Non-pigmented ciliary epithelial cell (primary cell): ENCODE measurements at places on chromosomes 3 and 15.
A peak's percentile ranks its signal among the peaks of the same experiment; 100 is the strongest.

GRCh38 chr3:157030712-157031111, 129.2 kb downstream of the CCNL1 start:
- DNase-seq = no peak

- no peak for DNase-seq
These were observed 82.8 kb downstream of the RORA start for GRCh38 chr15:61146091-61146930.

DNA sequence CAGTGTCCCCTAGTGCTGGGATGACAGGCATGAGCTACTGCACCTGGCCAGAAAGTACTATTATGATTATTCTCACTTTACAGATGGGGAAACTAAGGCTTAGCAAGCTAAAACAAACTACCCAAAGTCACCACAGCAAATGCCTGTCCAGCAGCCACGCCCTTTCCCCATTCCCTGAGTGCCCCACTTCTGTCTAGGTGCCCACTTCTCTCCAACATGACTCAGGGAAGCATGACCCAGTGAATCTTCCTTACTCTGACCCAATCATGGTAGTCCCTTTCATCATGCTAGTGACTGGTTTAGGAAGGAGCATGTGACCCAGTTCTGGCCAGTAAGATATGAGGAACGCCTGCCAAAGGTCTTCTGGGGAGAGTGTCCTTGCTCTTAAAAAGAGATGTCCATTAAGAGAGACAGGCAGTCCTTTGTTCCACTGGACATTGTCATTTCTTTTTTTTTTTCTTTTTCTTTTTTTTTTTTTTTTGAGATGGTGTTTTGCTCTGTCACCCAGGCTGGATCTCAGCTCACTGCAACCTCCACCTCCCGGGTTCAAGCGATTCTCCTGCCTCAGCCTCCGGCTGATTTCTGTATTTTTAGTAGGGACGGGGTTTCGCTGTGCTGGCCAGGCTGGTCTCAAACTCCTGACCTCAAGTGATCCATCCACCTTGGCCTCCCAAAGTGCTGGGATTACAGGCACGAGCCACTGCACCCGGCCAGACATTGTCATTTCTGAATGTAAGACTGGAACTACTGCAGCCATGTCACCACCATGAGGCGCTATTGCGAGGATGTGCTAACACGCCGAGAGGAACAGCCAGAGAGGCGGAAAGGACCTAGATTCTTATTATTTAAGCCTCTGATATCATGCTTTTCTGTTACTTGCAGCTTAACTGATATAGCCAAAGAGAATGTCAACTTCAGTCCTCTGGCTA, 19.8 kb downstream of the MEGF11 start:
- DNase-seq = no peak

DNA sequence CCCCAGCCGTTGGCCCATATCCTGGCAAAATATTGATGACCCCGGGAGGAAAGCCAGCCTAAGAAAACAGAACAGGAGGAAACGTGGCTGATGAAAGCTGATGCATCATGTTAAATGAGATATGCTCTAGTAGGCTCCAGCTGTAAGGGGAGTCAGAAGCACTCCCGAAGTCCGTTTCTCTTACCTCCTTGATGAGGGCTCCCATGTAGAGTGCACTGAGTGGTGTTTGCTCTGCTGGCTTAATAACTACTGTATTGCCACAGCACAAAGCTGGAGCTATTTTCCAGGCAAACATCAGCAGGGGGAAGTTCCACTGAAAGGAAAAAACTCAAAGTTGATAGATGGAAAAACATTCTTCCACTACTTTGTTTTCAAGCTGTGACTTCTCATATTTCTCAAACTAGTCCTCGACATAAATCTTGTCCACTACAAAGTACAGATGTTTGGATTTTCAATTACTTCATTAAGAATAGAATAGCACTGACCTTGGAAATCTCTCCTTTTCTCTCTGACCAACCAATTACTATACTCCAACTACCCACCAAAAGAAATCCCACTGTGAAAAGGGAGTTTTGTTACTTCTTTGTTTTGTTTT, 72.7 kb downstream of the ALDH1A2 start:
- DNase-seq = no peak

GRCh38 chr3:135444058-135444457, 521.5 kb upstream of the PPP2R3A start:
- DNase-seq = no peak

DNA sequence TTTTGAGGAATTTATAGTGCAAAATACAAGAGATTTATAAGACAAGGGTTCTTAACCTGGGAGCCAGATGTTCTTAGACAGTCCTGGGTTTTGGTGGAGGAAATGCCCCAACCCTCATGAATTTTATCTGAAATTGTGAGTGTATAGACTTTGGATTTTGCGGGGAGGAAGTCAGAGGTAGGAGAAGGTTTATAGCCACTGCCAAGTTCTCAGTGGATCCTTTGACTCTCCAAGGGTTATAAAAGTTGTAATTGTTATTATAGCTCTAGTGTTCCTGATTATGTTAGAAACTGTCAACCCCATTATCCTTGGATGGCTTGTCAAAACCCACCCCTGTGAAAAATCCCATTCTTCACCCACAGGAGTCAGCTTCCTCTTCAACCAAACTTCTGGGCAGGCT, 183.6 kb downstream of the LRTM1 start:
- no peak for DNase-seq

DNA sequence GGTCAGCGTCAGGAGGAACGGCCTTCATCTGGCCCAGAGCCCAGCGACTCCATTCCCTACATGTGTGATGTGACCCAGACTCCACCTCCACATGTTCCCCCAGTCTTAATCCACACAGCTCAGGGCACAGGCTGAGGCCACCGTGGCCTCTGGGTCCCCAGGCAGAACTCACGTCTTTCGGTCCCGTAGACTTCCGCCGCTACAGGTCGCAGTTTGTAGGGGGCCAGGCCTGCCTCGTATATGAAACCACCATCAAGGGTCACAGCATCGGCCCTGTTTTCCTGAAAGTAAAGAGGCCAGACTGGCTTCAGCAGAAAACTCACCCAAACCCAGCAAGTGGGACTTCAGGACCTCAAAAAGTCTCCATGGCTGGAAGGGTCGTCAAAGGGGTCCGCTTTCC, 8.6 kb downstream of the LTF start:
- DNase-seq = no peak

DNA sequence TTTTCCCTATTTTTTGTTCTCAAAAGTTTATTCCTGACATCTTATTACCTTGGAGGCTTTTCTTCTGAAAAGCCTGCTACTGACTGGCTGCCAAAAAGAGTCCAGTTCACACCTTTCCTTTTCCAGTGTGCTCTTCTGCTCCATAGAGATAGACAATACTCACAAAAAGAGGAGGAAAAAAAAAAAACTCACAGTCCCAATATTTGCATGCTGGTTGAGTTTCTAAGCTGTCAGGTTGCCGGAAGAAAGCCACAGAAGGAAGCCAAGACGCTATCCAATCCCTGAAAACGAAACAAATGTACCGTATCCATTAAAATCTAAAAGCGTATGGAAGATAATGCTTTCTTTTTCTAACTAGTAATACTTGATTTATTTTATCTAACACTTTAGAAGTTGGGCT, 299.5 kb downstream of the CADM2 start:
- DNase-seq = no peak

GRCh38 chr3:45914362-45915058, 28.2 kb downstream of the CCR9 start:
- no peak for DNase-seq

DNA sequence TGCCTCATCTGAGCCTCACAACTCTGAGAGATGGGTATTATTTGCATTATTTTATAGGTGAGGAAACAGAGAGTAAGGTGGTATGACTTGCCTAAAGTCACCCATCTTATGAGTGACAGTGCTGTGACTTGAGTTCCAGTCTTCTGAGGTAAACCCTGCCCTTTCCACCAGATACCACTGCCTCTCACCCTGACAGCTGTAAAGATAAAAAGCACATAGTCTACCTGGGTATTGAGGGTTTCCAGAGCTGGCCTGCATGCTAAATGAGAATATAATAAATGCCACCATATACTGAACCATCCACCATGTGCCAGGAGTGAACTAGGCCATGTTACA, 25.6 kb downstream of the RASGRP1 start:
- DNase-seq = no peak

GRCh38 chr3:126110431-126111125, 26.7 kb upstream of the SLC41A3 start:
- no peak for DNase-seq

- DNase-seq = no peak
These were observed 46.7 kb downstream of the AMOTL2 start for GRCh38 chr3:134327594-134327975.

DNA sequence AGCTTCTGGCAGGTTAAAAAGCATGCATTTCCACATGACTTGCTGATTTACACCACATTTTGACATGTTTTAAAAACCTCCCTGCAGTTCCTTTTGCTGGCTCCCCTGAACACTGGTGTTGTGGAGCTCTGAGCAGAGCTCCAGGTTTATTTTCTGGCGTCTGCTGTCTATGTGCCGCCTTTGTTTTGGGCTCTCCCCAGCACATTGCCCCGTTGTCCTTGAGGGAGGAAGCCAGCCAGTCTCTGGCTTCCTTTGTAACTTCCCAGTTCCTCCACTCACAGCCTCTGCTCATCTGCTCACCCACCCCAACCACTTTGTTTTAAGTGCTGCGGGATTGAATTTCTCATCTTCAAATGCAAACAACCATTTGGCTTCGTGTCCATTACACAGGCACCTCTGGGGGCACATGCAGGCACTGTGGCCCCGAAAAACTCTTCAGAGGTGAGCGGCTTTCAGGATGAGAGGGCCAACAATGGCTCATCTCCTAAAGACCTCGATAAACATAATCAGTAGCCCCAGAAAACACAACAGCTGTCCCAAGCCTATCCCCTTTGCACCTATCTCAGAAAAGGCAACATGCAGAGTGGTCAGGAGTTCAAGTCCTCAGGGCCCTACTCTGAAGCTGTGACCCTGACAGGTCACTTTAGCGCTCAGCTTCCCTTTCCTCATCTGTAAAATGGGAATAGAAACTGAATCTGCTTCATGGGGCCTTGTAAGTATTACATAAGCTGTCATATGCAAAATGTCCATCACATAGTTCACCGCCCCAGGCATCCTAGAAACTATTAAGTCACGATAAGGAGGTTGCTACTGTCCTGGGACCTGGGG, 1.3 kb upstream of the MEF2A start:
- no peak for DNase-seq

DNA sequence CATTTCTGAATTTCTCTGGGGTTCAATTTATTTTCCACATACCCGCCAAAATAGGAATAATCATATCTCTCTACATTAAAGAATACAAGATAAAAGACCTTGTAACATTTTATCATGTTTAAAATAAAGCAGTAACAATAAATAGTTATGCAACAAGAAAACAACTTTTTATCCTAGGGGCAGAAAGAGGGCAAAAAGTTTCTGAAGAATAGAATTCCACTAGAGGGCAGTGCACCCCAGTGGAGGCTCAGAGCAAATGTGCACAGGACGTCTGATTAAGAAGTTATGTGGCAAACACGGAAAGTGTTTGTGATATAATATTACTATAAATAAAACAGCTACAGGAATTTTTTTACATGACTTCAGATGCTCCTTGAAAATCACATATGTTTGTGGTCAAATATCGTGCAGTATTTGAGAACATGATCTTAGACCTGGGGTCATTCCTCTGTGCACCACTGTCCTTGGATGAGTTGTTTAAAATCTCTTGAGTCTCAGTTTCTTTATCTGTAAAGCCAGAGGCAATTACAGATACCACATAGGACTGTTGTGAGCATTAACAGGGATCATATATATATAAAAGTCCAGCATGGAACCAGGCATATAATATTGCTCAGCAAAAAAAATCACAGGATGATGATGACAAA, 13.2 kb upstream of the PIK3R4 start:
- DNase-seq = peak; percentile 18

DNA sequence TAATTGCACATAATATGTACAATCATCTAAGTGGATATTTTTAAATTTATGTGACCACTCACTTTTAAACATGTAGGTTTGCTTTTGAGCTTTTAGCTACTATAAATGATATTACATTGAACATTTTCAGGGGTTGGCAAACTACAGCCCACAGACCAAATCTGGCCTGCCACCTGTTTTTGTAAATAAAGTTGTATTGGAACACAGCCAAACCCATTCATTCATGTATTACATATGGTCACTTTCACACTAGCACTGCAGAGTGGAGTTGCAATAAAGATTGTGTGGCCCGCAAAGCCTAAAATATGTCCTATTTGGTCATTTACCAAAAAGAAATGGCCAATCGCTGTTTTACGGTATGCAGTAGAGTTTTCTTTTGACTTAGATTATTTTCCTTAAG, 21.2 kb downstream of the CMTM7 start:
- DNase-seq = no peak

DNA sequence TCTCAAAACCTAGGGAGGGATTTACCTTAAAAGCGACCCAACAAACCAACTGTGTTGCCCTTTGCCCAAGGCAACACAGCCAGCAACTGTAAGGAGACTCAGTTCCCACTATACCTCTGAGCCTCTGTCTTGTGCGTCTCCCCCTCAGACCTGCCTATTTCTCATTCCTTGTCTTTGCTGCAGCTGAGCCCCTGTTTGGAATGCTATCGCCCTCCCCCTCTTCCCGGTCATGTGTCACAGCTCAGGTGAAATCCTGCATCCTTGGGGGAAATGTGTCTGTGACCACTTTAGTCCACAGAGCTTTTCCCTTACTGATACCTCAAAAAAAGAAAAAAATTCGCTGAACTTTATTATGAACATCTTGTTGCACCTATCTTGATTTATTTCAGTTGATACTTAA, 52.0 kb upstream of the LRIG1 start:
- no peak for DNase-seq

DNA sequence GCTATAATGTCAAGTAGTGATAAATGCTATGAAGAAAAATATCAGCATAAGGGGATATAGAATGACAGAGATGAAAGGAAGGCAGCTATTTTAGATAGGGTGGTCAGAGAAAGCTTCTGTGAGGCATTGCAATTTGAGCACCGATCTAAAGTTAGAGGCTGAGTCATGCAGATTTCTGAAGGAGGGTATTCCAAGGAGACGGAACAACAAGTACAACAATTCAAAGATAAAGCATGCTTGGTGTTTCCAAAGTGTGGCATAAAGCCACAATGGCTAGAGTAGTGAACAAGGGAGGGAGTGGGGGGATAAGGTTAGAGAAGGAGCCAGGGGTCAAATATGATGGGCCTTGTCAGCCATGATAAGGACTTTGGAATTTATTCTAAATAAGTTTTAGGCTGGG, 71.9 kb downstream of the PFN2 start:
- peak; percentile 67 for DNase-seq

GRCh38 chr15:74962219-74962618, 5.6 kb upstream of the RPP25 start:
- DNase-seq = no peak

DNA sequence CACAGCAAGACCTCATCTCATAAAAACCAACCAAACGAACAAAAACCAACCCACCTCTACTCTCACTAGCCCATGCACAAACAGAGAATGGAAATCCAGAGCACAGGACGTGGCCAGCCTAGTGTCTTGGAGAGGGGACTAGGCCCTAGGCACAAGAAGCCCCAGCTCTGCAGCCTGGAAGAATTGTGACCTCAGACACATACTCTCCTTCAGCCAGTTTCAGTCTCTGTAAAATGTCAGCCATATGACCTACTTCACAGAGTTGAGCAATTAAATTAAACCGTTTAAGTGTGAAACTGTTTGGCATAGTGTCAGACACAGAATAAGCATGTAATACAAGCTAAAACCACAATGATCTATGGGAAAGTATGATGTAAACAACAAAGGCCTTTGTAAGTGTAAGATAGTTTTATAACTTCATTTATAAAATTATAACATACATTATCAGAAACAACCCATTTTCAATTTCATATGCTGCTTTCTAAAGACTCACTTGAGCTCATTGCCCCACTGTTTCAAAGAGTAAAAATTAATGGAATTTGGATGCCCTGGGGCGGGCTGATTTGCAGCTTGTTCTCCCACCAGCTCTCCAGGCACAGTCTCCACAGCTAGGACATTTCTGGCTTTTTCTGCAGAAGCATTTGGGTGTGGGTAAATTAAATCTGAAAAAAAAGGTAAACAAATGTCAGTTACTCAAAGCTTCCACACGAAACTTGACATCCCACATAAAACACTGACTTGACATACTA, 32.9 kb downstream of the TBC1D2B start:
- DNase-seq = no peak
